ENCODE measurements at places on chromosomes 5 and 9.

- DNase-seq = no peak
These were observed 24.9 kb downstream of the LMX1B start for GRCh38 chr9:126638571-126639132.

DNA sequence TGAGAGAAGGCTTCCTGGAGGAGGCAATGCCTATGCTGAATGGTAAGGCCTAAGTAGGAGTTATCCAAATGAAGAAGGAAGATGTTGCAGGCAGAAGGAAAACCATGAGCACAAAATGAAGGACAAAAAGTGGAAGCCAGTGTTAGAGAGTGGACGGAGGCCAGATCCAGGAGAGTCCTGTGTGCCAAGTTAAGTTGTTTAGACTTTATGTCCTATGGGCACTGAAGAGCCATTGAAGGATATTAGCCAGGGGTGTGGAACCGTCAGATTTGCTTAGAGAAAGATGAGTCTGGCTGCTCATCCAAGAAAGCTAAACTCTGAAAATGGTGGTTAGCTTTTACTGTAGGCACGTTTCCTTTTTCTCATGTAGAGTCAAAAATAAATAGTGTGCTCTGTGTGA lies 254.7 kb downstream of the ADAMTSL1 start:
- no peak for DNase-seq

DNA sequence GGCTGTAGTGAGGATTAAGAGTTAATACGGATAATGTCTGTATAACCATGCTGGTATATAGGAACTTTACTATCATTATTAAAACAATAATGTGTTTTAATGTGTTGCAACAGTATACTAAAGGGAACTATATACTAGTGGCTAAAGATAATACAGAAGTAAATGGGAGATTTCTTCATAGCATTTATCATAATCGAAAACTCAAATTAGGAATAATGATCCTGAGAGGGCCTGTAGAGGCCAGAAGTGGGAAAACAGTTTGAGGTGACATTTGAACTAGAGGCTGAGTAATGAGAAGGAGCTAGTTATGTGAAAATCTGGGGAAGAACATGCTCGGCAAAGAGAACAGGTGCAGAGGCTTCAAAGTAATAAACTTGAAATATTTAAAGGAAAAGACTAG lies 2.9 kb downstream of the TCERG1 start:
- DNase-seq = no peak

GRCh38 chr9:75139201-75139600 lies 50.9 kb downstream of the OSTF1 start:
- DNase-seq = no peak

- no peak for DNase-seq
These were observed 96.8 kb upstream of the NREP start for GRCh38 chr5:111853748-111854147.

DNA sequence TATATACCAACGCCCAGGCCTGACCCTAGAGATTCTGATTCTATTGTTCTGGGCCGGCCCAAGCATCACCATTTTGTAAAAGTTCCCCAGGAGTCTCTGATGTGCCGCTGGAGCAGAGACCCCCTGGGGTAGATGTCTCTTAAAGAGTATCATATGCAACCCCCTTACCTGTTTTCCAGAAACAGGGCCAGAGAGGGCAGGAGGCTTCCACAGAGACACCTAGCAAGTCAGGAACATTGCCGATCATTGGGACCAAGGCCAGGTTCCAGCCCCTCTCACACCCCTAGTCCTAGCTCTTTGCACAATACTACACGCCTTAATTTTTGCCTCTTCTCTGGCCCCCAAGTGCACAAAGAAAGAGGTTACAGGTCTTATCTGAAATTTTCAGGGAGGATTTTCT lies 63.8 kb downstream of the TMOD1 start:
- no peak for DNase-seq

GRCh38 chr9:123686829-123687192 lies 243.1 kb downstream of the DENND1A start:
- DNase-seq = no peak

- no peak for DNase-seq
These were observed 153.1 kb downstream of the TRIM36 start for GRCh38 chr5:115016646-115017045.

GRCh38 chr5:112342389-112342788 lies 76.7 kb downstream of the EPB41L4A start:
- DNase-seq = no peak

DNA sequence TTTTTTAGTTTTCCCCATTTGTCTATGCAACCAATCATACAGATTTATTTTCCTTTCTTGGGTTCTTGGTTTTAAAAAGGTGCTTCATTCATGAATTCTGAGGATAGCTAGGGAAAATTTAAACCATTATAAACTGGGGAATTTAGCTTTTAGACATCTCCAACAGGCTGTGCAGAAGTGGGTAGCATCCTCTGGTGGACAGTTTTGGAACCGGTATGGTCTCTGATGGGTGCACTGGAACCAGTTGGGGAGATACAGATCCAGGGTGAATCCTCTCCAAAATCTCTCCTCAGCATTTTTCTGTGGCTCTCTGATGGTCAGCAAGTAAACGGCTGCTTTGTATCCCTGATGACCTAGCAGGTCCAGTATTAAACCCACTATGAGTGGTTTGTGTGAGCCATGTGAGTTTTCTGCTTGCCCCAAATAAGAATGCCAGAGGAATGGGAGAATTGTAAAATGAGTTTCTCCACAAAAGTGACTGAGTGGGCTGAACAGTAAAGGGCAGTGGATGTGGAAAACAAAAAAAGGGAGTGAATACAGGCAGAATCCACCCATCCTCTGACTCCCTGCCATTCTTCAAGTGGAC lies 9.1 kb upstream of the DNAJC25 start:
- no peak for DNase-seq

- DNase-seq = no peak
These were observed 54.0 kb downstream of the CTNNA1 start for GRCh38 chr5:138807182-138807581.

- DNase-seq = no peak
These were observed 116.3 kb downstream of the PTTG1 start for GRCh38 chr5:160537940-160538339.

GRCh38 chr9:135248111-135248510 lies 160.6 kb downstream of the OLFM1 start:
- DNase-seq = no peak

DNA sequence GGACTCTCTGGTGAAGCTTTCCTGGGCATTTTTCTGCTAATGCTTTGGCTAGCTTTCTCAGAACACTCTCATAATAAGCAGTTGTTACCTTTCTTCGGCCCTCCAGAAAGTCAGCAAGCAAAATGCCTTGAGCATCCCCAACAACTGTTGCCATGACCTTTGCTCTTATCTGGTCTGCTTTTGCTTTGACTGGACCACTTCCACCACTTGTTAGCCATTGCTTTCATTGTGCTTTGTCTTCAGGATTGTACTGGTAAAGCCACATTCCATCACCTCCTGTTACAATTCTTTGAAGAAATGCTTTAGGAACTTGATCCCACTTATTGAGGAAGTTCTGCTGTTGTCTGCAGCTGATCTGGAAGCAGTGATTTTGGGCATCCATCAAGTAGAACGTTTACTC lies 35.7 kb downstream of the RAD50 start:
- DNase-seq = no peak

- no peak for DNase-seq
These were observed 371.6 kb downstream of the PIK3R1 start for GRCh38 chr5:68587171-68587570.

- DNase-seq = no peak
These were observed 140.6 kb upstream of the LIFR start for GRCh38 chr5:38697013-38697412.

- DNase-seq = no peak
These were observed 133.3 kb upstream of the DPYSL3 start for GRCh38 chr5:147643142-147643541.

Measured in CD4-positive, alpha-beta T cell treated with Interleukin-4 for 4 hours (primary cell).